ENCODE measurements at places on chromosomes 7 and 10.

GRCh38 chr10:13949844-13950542 lies 363.2 kb downstream of the PRPF18 start:
- no peaks in the 10 kb centered on the region for H3K27me3 ChIP-seq
- H3K4me1 ChIP-seq = peaks cover 2% of the 10 kb centered on the region
- H3K27ac ChIP-seq = no peak overlapping the region
- H3K4me3 ChIP-seq = no peak overlapping the region
- DNase-seq = no peak

DNA sequence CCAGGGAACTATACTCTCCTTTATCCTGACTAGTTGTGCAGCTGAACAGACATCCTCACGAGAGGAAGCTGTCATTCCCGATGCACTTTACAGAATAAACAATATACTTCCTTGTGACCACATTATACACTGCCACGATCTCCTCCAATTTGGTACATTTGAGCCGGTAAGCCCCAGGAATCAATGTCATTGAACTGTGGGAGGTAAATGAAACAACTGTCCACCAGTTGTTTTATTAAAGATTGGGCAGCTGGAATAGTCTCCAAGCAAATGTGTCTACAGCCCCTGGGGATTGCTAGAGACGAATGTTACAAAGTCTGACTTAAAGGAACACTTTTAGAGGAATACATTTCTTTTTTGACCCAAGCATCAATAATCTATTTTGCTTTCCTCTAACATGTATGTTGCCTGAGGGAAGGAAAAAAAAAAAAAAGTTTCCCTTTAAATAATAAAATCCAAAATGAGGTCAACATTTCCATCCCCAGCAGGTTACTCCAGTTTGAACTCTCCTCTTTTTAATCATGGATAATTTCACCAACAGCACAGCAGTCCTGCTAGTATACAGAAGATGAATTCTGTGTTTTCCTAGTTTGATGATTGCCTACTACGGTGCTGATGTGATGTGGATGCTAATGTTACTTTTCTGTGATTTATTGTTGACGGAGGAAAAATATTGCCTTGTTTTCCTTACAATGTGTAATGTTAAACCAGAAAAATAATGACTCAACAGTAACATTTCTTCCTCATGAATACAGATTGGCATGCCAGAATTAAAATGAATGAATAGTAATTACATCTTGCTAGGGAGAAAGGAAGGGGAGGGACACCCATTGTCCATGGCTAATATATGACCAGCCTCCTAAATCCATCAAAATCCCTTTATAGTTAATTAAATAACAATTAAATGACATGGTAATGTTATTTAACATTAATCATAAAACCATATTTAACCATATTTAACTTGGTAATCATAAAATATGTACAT lies 360.9 kb downstream of the NEBL start:
- no peak overlapping the region for H3K27ac ChIP-seq
- no peaks in the 10 kb centered on the region for H3K36me3 ChIP-seq
- H3K4me3 ChIP-seq = no peak overlapping the region
- H3K4me1 ChIP-seq = no peaks in the 10 kb centered on the region
- no peaks in the 10 kb centered on the region for H3K27me3 ChIP-seq

GRCh38 chr7:47946581-47947354 lies 1.5 kb downstream of the PKD1L1 start:
- no peaks in the 10 kb centered on the region for H3K27me3 ChIP-seq
- no peaks in the 10 kb centered on the region for H3K36me3 ChIP-seq
- no peak overlapping the region for H3K4me3 ChIP-seq

DNA sequence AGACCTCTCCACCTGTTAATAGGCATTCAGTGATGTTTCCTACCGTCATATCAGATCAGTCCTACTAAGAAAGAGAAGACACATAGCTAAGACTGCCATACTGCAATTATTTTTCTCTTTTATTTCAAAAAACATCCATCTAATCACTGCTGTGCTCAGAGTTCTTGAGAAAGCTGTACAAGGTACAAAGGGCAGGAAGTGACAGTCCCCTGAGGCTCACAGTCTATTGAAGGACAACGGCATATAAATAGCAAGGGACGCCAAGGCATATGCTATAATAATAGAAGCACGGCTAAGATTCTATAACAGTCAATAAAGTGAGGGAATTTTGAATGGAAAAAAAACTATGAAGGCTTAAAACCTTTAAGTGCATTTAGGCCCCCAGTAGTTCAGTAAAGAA lies 415.3 kb upstream of the NRP1 start:
- no peak overlapping the region for H3K27ac ChIP-seq
- DNase-seq = no peak
- H3K27me3 ChIP-seq = peaks cover 3% of the 10 kb centered on the region
- no peak overlapping the region for H3K4me3 ChIP-seq
- no peaks in the 10 kb centered on the region for H3K36me3 ChIP-seq

GRCh38 chr10:96613576-96613975 lies 26.8 kb upstream of the TM9SF3 start:
- H3K36me3 ChIP-seq = no peaks in the 10 kb centered on the region
- DNase-seq = no peak
- H3K27me3 ChIP-seq = no peaks in the 10 kb centered on the region

DNA sequence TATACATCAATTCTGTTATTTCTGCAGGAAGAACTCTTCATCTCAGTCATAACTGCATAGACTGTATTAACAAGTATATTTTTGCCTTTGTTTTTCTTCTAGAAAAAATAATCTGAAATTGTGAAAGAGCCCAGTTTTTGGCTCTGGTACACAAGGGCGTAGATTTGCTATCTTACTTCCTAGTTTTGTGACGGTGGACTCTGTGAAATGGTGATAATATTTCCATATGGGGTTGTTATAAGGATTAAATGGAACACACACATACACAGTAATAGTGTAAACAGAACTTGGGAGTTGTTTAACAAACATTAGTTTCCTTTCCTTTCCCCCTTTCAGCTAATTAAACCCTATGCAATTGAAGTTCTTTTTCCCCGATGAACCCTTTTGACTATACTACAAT lies 108.7 kb downstream of the MKLN1 start:
- peaks cover 6% of the 10 kb centered on the region for H3K4me1 ChIP-seq
- no peak for DNase-seq
- H3K36me3 ChIP-seq = peaks cover 23% of the 10 kb centered on the region
- H3K4me3 ChIP-seq = no peak overlapping the region
